ENCODE measurements at places on chromosomes 1 and 21.

GRCh38 chr1:17419626-17420328 lies 19.7 kb downstream of the RCC2 start:
- peak; percentile 56 for DNase-seq

GRCh38 chr21:32257962-32258785 lies 20.7 kb downstream of the MIS18A start:
- DNase-seq: peak; percentile 94

DNA sequence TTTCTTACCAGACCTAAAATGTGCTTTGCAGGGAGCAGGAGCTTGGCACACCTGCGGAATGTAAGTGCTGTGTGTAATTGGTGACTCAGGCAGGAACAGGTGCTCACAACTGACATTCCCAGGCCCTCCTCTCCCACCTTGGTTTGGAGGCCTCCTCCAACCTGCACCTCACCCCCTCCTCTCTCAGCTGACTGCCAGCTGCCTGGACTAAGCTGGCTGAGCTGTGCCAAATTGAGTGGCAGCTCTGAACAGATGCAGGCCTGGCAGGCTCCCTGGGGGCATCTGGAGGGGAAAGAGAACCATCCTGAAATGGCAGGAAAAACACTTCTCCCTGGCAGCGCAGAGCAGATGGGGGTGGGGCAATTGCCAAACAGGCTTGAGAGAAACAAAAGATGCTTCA lies 91.7 kb upstream of the PGBD5 start:
- DNase-seq: no peak

DNA sequence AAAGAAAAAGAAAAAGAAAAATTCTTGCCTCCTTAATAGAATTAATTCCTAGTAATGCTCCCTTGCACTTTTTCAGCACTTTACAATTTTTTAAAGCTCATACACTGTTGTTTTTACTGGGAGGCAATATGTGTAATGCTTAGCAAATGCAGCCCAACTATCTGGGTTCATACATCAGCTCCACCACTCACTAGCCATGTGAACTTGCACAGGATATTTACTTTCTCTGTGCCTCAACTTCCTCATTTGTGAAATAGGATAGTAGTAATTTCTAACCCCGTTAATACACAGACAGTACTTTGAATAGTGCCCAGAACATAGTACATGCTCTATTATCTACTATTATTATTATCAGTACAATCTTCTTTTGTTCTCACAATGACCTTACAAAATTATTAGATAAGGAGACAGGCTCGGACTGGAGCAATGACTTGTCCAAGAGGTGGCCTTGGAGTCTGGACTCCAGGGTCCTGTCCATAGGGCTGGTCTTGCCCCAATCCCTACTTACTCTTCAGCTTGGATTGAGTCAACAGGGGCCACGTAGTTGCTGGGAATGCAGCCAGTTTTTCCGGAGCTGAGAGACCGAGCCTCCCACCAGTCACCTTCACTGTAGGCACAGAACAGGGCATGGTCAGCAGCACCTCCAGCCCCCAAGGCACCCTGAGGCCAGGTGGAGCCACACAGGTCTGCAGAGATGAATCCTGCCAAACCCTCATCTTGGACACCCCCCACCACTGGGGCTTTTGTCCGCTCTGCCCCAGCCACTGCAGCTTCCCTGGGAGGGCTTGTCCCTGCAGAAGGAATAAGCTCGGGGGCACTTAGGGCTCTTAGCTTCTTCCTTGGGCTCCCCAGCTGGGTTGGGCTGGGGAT lies 13.7 kb downstream of the FGR start:
- peak; percentile 42 for DNase-seq

GRCh38 chr1:222821239-222821638 lies 6.4 kb downstream of the DISP1 start:
- no peak for DNase-seq

GRCh38 chr1:179745131-179745611 lies 2.1 kb downstream of the FAM163A start:
- DNase-seq: no peak

- DNase-seq: peak; percentile 26
Measured at GRCh38 chr1:158053276-158053675, 59.8 kb downstream of the KIRREL1 start.
